Naive thymus-derived CD8-positive, alpha-beta T cell (primary cell): ENCODE measurements at places on chromosomes 3 and 15.

- no peak for DNase-seq
Observed at GRCh38 chr3:156321945-156322344, 201.6 kb downstream of the KCNAB1 start.

DNA sequence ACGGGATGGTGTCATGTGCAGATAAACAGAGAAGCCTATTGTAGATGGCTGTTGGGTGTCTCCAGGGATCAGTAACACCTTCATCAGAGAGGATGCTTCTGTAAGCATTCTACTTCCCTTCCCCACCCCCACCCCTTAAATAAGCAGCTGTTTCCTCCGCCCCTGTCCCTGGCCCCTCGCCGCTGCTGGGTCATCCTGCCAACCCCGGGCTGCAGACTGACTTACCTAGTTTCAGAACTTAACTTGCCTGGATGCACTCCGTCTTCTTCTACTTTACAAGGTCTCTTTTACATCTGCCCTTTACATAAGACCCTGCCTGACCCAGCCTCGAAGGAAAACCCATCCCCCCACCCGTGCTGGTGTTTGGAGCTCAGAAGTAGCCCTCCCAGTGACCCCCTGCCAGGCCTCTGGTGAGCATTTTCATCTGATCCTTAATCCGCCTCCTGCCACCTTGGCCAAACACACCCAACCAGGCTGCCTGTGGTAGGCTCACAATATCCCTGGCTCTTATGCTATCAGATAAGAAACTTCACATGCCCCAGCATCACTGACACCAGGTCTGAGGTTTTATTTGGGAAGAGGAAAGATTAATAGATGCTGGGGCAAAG is 103.0 kb upstream of the HES1 start:
- DNase-seq: no peak

DNA sequence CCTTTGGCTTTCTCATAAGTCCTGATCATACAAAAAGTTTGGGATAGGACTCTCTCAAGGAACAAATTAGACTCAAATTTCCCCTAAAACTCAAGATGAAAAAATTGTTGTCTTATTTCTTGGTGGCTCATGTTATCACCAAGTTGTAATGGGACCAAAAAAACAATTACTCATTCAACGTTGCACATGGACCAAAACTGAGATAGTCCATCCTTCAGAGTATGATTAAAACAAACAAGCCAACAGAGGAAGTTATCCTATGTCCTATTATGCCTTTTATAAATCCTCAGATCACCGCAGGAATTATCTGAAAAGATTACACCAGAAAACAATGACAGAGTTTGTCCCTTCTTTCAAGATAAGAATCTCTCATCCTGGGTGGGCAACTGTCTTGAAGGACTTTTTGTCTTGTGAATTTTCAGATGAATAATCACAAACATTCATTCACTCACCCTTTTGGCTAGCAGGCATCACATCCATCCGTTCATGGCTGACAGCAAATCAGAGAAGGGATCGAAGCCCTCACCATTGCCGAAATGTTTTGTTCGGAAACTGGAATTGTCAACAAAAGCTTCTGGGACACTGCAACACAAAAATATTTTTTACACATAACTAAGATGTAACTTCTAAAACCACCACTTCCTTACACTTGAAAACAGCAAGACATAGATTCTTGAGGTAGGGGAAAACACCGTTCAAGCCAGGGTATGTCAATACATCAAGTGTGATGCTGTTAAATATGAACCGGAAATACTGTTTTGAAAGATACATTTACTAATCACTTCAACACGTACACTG is 90.4 kb downstream of the FOXP1 start:
- DNase-seq: peak; percentile 88

DNA sequence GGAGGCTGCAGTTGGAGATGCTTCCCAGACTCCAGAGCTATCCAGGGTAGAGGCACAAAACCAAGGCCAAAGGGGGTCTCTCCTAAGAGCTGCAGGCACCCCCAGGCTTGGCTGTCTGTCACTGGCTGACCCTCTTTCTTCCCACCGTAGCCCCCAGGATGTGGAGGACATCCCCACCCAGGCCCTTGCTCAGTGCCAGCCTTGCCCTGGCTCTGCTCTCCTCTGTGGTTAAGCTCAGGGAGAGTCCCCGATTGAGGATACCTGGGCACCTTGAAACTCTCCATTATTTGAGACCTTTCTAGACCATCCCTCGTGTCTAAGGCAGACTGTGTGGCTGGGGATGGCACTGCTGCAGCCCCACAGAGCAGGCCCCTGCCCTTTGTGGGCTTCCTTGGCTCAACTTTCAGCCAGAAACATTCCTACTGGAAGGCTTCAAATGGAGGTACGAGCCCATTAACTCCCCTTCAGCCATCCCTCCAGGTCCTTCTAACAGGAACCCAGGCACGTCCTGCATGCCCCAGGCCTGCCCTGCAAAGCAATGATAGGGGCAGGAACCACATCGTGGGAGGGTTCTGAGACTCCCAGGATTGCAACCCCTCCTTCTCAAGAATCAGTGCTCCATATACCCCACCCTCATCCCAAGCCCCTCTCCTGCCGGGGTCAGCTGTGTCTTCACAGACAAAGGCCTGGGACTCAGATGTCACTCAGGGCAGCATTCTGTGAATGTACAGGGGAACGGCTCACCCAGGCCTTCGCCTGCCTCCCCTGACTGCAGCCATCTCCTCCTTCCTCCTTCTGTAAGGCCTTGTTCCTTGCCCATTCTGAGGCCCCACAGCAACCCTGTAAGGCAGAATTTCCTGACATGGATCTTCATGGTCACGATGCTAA is 102.9 kb upstream of the ABHD17C start:
- no peak for DNase-seq

DNA sequence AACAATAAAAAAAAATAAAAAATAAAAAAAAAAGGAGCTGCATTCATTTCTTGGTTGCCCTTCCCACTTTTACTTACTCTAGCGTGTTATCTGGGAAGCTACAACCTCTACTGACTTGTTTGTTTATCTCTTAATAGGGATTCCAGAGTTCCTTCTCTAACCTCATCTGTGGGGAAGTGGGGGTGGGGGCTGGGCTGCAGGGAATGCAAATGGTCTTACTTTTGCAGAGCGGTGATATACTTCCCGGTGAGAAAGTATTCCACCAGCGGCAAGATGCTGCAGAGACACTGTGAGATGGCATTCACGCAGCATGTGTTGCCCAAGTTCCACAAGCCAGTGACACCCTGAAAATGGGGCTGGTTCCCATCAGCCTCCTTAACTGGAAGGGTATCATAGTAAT is 2.1 kb downstream of the USP50 start:
- no peak for DNase-seq

DNA sequence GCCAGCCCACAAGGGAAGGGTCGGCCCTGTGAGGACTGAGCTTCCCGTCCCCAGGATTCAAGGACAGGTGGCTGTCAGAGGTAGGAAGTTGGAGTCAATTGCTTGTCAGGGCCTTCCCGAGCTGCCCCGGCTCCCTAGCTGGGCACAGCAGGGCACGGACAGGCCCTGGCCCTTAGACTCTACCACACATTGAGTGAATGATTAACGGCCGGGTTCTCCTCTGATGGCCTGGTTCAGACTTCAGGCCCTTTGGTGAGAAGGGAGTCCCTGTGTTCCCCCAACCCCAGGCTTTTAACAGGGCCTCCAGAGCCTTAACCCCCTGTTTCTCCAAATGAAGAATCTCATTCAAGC is 16.4 kb upstream of the FGD5 start:
- DNase-seq: no peak

DNA sequence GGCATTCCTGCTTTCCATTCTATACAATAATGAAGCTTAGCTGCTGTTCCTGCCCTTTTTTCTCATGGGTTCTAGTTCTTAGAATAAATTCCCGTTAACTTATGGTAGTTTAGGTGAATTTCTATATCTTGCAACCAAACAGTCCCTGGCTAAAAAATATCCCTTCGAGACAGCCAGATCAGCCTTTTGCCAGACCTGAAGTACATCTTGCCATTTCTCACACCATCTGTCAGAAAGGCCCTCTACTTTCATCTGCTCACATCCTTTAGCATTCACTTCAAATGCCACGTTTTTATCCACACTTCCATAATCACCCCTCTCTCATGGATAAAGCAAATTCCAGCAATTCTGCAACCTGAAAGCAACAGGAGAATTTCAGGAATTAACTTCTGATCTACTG is 145.4 kb downstream of the GAP43 start:
- DNase-seq: no peak

GRCh38 chr15:82855286-82856100 is 46.1 kb downstream of the WHAMM start:
- DNase-seq: no peak

- no peak for DNase-seq
Observed at GRCh38 chr3:49257187-49257586, 19.8 kb downstream of the C3orf62 start.

DNA sequence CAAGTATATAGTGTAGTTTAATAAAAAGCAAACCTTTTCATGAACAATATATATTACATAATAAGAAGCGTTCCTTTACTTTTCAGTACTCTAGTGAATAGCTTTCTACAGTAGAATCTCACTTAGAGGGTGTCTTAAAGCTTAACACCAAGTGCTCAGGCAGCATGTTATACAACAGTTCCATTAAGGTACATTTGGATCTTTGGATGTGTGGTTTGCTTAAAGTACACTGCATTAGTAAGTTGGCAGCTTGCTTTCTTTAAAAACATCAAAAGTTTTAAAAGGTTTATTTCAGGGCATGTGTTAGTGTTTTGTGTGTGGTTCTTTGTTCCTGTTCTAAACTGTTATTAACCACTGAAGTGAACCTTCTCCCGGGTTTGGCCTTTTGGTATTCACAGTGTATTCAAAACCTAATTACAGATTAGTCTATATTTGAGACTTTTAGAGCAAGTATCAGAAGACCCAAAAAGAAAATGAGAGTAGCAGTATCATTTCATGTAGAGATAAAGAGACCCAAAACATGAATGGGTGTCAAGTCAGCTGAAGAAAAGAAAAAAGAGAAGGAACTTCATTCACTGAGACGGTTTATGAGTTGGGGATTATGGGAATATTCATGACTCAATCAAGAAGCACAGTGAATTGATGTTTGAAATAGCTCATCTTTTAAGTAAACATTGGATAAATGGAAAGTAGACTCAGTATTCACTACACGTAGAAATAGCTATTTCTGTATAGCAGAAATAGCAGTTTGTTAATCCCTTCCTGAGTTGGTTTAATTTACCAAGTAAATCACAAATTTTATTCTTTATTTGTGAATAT is 93.9 kb downstream of the OPA1 start:
- no peak for DNase-seq

GRCh38 chr3:157785102-157785826 is 282.0 kb upstream of the VEPH1 start:
- DNase-seq: no peak

- peak; percentile 52 for DNase-seq
Observed at GRCh38 chr3:71583566-71584393, at the start of gene FOXP1. Gene FOXP1, minus strand, starts transcription at chr3:71583728. Its CDS starts 385,347 bp downstream, at chr3:71198381.

GRCh38 chr3:158671821-158672214 is 630 bp downstream of the LXN start:
- DNase-seq: no peak

GRCh38 chr3:50862221-50862620 is 187.5 kb downstream of the DOCK3 start:
- DNase-seq: no peak

DNA sequence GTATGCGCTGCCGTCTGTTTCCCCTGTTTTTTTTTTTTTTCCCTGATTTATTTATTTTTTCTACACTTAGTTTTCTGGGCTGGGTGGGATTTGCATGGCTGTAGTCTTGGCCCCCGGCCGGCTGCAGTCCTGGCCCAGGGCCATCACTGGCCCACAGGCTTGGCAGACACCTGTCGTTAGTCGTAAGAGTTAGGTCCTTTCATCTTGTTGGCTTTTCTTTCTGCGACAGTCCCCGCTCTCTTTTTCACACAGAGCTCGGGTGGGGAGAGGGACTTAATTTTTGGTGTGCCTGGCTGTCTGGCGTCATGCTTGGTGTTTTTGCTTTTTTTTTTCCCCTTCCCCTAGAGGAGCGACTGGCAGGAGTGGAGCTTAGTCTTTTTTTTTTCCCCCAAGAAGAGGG is 183.4 kb downstream of the KLF13 start:
- DNase-seq: no peak

GRCh38 chr3:53044711-53045517 is 959 bp downstream of the SFMBT1 start:
- DNase-seq: peak; percentile 50

GRCh38 chr3:59867185-59868002 is 817.6 kb upstream of the CFAP20DC start:
- no peak for DNase-seq

GRCh38 chr15:101165905-101166471 is 85.9 kb downstream of the CHSY1 start:
- no peak for DNase-seq

- DNase-seq: no peak
Observed at GRCh38 chr3:52374173-52374572, 58.1 kb downstream of the DNAH1 start.

DNA sequence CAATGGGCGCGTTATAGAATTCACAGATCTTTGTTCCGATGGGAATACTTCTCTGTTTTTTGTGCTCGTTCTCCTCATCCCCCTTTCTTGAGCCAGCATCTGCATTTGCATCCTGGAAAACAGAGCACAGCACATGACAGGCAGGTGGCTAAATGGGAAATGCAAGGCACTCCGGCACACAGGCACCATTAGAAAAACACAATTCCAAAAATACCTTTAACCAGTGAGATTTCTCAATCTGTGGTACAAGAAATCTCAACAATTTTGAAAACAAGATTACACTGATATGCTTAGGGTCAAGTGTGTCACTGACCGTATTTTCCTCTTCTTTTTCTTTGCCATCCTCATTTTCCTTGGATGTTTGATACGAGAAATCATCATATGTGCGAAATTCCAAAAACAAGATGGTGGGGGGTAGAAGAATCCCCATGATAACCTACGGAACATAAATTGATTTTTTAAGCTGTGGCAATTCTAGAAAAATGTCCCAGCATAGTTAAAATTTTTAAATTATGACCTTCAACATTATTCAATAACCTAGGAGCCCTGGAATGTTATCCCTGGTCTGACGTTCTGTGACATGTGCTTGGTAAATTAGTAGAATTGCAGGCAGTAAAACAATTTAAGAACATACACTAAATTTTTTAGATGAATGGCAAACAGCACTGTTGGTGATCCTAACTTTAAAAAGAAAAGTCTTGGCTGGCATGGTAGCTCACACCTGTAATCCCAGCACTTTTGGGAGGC is 46.5 kb upstream of the MTMR10 start:
- DNase-seq: no peak

DNA sequence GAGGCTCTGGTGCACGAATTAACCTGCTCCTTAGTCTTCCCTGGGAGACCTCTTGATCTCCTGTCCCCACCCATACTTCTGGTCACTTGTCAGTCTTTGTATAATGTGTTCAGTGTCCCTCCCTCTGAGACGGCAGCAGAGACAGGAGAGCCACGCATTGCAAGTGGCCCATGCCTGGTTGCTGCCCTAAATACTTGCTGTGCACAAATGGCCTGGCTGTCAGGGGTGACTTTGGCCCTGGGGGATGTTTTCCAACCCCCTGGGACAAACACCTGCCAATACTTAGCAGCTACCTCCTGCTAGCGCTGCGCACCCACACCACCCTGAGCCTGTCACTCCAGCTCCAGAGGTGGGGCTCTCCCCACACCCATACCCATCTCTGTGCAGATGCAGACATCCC is 17.2 kb downstream of the KLF13 start:
- DNase-seq: no peak
